ENCODE measurements at places on chromosomes 2 and 18. TPM values are rescaled to one million over a fixed set of nuclear protein-coding genes. Genes with fewer than 3 reads are reported as not detected.

DNA sequence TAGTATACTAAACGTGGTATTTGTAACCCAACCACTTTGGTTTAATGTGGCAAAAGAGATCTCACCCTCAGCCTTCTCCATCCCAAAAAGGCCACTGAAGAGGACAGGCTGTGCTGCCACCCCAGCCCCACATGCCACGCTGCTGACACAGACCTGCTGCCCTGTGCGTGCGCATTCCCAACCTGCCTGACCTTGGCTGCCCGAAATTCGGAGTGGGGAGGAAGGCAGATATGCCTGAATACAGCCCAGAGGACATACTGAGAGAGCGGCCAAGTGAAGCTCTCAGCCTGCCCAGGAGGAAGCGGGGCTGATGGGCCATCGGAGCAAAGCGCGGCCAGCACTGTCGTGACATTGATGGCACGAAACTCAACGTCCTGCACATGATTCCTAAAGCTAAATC, 70.0 kb downstream of the HDAC4 start:
- no peaks in the 10 kb centered on the region for H3K27me3 ChIP-seq
- no peak overlapping the region for H3K27ac ChIP-seq
- peaks cover 1% of the 10 kb centered on the region for H3K36me3 ChIP-seq
- peaks cover 57% of the 10 kb centered on the region for H3K4me1 ChIP-seq

Gene CRYBA2
- total RNA-seq = not detected

Gene STRADB
- 26.7 TPM for total RNA-seq

Gene GAREM2
- 1.4 TPM for total RNA-seq
